Left cardiac atrium (tissue), 4 donors: ENCODE measurements at places on chromosomes 7 and 10. TPM values are rescaled to one million over a fixed set of nuclear protein-coding genes. Genes with fewer than 3 reads are reported as not detected.

Gene GPR85
- 2.4 TPM for total RNA-seq

Gene C7orf33
- total RNA-seq = not detected

Gene UPK3B
- total RNA-seq = 3.7 TPM

Gene FAM25A
- total RNA-seq = not detected

Gene ASZ1
- not detected for total RNA-seq

Gene NUTM2A
- total RNA-seq = 1.9 TPM

Gene SPDYE2B
- total RNA-seq = not detected

Gene AKR1C1
- total RNA-seq = 147 TPM

Gene INTS15
- 15.1 TPM for total RNA-seq

- DNase-seq = no peak
These were observed 37.7 kb downstream of the CNPY1 start for GRCh38 chr7:155508376-155509358.

- no peak for DNase-seq
These were observed 27.6 kb upstream of the LAMB1 start for GRCh38 chr7:108030516-108030915.

GRCh38 chr7:74012842-74013249, 15.1 kb upstream of the ELN start:
- no peak for DNase-seq

DNA sequence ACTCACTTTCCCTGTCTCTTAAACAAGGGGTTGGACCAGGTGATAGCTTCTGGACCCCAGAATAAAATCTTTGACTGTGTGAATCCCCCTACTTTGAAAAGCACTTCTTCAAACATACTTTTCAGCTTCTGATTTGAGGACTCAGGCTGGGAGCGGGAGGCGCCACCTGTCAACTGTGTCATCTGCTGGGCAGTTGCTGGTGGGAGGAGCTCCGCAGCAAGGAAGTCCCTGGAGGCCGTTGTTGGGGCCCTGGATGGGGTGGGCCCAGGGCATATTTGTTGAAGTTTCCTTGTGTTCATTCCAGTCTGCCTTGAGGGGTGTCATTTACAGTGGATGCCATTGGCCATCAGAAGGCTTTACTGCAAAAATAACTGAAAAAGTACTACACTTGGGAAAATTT, 197.7 kb downstream of the CCDC3 start:
- no peak for DNase-seq

DNA sequence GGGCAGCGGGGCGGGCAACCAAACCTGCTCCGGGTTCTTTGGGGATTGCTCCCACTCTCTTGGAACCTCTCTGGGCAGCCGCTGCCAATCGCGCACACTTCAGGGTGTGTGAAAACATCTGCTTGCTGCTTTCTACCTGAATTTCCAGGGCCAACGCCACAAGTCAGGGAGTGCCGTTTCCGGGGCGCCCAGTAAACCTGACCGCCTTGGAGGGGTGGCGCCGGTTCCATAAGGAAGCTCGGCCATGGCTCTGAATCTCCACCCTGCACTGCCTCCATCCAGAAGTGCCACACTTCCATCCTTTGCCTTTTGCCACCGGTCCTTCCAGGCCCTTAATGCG, 679 bp upstream of the AFAP1L2 start:
- no peak for DNase-seq

DNA sequence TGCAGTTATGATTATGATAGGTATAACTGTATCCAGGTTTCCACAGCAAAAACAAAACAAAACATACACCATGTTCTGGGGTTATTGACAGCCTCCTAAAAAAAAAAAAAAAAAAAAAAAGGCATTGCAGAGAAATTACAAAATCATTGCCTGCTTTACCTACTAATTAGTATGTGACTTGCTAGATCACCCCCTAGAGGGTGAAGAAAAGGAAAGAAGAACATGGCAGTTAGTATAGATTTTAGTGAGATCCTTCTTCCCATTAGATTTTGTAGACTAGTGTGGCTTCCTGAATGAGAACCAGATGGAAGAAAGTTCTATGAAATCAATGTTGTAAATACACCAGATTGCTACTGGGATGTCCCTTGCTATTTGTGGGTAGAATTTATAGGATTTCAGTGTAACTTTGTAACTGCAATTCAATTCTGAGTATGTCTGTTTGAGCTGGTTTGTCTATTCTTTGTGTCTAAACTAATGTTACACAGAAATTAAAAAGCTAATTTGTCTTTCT, 24.0 kb upstream of the AGBL3 start:
- no peak for DNase-seq

DNA sequence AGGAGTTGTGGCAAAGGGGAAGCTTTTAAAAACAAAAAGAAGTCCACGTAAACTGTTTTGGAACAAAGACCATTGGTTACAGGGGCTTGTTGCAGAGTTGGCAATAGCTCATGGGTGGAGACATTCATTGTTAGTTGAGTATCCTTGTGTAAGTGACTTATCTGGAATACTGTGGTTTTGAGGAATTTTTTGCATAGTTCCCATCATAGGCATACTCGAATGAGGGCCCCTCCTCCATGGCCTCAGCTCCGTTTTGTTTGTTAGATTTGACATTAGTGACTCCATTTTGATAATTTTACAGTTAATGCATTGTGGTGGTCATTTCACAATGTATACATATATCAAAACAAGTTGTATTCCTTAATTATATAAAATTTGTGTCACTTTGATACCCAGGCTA, 12.8 kb upstream of the SMKR1 start:
- DNase-seq = no peak

DNA sequence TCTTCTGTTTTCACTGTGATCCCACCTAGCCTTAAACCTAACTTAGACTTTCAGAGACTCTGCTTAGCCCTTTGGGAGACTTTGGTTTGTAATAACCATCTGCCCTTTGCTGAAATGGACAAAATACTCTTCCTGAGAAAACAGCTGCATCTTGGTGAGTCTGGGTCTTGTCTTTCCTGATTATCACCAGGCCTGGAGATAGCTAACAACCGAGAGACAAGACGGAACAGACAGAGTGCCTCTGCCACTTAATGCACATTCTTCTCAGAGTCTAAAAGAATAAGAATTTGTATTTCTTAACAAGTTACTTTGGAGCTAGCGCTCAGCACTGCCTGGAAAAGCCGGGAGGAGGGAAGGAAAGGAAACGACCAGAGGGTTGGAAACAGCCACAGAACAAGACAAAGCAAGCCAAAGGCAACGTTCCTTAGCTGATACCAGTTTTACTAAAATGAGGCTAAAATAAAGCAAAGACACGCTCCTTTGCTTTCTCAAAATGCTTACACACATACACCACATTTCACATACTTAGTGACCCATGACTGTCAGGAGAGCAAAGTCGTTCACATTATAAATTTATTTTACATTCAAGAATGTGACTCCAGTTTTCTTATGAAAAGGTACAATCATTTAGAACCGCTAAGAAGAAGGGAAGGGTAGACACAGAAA, 70.3 kb upstream of the DGKI start:
- no peak for DNase-seq

DNA sequence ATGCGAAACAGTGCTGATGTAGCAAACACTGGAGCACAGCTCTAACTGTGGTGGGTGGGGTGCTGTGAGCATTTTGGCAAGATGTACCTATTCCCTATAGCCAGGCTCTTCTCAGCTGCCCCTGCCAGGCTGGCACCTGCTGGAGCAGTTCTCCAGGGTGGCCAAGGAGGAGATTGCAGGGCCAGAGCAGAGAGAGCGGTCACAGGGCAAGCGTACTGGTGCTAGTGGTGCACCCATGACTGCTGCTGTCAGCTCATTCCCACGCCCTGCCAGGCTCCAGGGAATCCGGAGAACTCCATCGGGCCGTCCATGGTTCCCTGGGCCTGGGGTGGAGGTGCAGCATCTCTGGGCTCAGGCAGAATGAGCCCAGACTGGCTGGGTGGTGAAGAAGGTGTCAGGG, 2.1 kb downstream of the COL13A1 start:
- no peak for DNase-seq

DNA sequence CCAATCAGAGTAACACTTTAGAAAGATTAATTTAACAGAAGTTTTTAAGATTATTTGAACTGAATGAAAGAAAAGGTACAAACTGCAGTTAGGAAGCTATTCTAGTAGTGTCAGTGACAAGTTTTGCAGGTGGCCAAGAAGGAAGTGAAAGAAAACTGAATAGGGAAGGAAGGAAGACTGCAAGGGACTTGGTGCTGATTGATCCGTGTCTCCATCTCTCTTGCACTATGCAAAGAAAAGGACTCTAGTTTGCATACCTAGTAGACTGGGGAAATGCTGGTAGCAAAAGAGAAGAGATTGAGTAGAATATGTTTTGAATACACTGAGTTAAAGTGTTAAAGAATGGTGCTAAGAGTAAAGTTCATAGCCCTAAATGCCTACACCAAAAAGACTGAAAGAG, 33.0 kb downstream of the OR6V1 start:
- DNase-seq = no peak

- no peak for DNase-seq
These were observed 333 bp downstream of the SMNDC1 start for GRCh38 chr10:110304394-110304779.

- DNase-seq = no peak
These were observed 52.2 kb downstream of the CUBN start for GRCh38 chr10:17077346-17077781.

DNA sequence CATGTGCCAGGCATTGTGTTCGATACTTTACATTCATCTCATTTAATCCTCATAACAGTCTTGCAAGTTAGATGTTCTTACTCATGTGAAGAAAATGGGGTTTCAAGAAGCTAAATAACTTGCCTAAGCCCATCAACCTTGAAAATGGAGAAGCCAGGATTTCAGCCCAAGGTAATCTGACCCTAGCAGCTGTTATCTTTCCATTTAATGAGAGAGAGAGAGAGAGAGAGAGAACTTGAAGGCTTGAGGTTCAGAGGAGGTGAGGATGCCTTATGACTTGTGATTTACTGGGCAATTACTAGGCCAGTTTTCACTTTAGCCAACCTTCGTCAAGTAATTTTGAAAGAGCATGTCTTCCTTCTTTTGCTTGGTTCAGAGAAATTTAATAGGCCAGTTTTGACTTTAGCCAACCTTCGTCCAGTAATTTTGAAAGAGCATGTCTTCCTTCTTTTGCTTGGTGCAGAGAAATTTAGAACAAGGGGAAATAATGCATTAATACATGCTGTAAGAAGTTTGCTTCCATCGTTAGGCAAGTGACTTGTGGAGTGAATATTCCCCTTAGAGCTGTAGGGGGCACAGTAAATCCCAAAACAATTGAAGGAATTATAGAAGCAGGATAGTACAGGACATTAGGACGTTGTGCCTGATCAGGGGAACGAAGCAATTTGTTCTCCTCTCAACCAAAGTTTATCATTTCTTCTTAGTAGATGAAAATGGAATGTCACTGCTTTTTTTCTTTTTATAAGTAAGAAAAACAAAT, 143.0 kb upstream of the BMPER start:
- no peak for DNase-seq

DNA sequence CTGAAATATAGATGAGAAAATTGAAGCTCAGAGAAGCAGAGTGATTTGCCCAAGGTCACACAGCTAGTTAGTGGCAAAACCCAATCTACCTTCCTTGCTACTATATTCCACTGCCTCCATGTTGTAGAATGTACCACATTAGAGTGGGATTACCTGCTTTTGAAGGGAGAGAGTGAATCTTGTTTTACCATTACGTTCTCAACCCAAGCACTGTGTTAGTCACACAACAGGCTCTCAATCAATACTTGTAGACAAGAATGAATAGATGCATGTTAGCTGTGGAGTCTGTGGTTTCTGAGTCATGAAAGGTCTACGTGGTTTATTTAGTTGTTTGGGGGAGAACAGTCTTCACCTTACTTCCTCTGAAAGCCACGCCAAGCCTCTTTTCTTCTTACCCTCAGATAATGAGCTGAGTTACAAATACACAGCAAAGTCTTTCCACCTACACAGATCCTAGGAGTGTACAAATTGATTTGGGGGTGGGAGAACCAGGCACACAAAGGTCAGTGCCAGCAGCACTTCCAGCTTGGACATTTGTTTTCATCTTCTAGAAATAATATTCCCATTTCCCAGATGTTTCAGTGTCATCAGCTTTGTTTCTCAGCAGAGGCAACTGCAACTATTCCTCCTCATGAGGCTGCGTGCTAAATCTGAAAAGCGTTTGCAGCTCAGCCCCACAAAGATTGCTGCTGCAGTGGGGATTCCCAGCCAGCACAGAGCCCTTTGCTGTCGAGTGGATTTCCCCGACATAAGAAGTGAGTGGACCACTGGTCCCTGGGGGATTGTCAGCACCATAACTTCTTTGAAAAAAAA, 71.5 kb upstream of the ADO start:
- no peak for DNase-seq
